ENCODE measurements at places on chromosomes 3 and 15.

GRCh38 chr3:167162083-167162482 is 218.0 kb downstream of the ZBBX start:
- DNase-seq, result no peak

GRCh38 chr3:183158551-183159006 is 4.0 kb downstream of the LAMP3 start:
- no peak for DNase-seq

- no peak for DNase-seq
Measured at GRCh38 chr3:162224746-162225145, 728.1 kb downstream of the OTOL1 start.

DNA sequence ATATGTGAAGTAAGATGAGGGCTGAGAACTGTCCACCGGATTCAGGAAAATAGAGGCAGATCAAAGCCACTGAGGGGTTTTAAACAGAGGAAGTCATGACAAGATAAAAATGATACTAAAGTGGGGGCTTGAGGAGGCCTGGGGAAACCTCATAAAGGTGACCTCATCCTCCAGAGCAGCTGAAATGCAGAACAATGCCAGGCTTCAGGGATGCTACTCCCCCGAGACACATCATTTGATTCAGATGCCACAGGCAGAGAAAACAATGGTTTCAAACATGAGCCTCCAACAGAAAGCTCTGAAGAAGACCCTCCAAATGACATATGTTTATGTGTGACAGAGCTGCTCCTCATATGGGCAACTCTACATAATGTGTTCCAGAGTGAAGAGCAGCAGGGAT is 6.4 kb downstream of the CFAP20DC start:
- no peak for DNase-seq
